Brain microvascular endothelial cell (primary cell): ENCODE measurements at places on chromosomes 3 and 15.
A peak's percentile ranks its signal among the peaks of the same experiment; 100 is the strongest.

DNA sequence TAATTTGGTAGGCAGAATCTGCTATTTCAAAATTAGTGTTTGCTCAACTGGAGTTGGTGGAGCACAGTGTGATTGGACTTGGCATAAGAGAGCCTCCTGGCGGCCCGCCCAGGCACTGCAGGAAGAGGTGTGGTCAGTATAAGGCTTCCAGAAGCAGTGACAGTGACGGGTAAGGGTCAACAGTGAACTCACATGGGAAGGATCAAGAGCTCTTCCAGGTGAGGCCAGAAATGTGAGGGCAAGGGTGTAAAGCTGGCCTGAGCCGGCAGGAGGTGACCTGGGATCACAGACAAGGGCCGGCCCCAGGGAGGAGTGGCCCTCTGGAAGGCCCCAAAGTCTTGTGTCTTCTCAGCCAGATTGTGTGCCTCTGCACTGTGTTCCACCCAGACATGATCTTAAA is 93.2 kb upstream of the RNF7 start:
- peak; percentile 63 for DNase-seq

GRCh38 chr3:64988188-64988587 is 300.4 kb upstream of the ADAMTS9 start:
- DNase-seq: no peak

GRCh38 chr15:25849157-25849921 is 13.8 kb downstream of the ATP10A start:
- peak; percentile 61 for DNase-seq

- no peak for DNase-seq
These were observed 36.9 kb upstream of the KPNA4 start for GRCh38 chr3:160602259-160602658.

DNA sequence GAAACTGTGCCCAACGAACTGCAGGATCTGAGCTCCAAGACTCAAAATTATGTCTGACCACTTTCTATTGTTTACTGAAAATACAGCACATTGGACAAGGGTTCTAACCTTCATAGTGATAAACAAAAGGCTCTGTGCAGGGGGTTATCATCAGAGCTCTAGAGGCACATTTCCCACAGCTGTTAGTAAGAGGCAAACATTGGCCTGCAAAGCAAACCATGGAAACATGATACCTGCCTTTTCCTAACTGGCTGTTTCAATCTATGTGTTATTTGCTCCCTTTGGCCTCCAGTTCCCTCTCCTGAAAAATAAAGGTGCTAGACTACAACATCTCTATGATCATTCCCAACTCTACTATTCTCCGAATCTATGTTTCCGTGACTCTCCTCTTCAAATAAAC is 159.7 kb upstream of the ARHGEF26 start:
- no peak for DNase-seq

GRCh38 chr3:127097481-127097880 is 95.5 kb upstream of the PRR23E start:
- DNase-seq: no peak

- no peak for DNase-seq
These were observed 50.6 kb downstream of the HEG1 start for GRCh38 chr3:125005222-125005621.

DNA sequence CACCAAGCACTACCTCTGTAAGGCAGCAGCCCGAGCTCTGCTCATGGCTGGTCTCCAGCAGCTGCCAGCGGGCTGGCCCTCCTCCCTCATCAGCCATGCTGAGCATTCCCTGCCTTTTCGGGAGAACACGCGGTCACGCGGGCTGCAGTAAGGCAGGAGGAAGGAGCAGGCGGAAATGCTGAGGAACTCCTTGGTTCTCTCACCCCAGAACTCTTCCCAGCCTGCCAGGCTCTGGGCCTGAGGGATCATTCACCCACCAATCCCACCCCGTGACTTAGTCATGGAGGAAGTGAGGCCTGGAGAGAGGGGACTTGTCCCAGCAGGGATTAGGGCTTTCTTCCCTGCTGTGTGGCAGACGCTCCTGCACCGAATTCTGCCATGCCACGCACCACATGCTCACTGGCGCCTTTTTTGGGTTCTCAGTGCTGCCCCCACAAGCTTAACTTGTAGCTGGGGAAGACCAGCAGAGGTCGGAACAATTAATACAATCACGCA is 42.9 kb upstream of the RPL32 start:
- no peak for DNase-seq

DNA sequence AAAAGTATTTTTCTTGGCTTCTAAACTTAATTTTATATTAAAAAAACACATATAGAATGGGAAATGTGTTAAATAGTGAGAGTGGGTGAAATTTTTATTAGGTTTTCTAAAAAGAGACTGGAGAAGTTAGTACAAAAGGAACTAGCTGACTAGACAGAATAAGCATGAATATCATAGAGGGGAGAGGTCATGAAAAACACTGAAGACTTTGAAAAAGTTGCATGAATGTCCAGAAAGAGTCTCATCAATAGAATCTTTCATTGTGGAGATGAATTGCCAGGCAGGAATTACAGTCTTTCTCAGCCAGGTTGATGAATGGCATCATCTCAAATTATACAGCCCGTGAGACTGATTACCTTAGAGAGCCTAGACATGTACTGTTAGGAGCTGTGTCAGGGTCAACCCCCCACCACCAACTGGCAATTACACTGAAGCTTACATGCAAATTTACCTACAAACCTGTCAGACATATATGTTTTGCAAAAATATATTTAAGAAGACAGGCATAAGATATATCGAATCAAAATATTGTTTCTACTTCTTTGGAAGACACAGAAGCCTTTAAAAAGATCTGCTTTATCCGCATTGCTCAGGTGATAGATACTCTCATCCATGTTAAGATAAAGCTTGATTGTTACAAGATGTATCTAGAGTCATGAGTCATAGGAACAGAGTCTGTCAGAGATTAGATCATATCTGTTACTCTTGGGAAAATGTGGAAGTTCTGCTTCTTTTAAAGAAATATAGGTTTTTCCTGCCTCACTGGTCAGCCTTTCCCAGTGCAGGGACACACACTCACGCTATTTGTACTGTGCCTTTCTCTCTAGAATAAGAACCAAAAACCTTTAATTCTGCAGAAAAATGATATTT is 34.8 kb upstream of the PFN2 start:
- peak; percentile 27 for DNase-seq

DNA sequence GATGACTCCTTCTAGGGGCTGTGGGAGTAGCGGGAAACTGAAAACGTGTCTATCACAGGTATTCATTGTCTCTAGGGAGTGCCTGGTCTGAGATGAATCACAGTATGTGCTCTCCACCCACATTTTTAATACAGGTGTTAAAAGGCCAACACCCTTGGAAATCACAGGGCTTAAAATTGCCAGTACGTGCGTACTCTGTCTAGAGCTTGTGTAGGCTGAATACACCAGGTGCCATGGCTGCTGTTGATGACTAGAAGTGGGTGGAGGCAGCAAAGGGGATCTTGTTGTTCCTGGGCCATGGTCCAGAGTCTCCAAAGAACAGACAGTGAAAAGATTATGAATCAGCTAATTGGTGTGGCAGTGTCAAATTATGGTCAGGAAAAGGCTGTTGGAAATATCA is 35.1 kb upstream of the P3H2 start:
- no peak for DNase-seq

- no peak for DNase-seq
These were observed 8.0 kb downstream of the CALML4 start for GRCh38 chr15:68197170-68197492.

DNA sequence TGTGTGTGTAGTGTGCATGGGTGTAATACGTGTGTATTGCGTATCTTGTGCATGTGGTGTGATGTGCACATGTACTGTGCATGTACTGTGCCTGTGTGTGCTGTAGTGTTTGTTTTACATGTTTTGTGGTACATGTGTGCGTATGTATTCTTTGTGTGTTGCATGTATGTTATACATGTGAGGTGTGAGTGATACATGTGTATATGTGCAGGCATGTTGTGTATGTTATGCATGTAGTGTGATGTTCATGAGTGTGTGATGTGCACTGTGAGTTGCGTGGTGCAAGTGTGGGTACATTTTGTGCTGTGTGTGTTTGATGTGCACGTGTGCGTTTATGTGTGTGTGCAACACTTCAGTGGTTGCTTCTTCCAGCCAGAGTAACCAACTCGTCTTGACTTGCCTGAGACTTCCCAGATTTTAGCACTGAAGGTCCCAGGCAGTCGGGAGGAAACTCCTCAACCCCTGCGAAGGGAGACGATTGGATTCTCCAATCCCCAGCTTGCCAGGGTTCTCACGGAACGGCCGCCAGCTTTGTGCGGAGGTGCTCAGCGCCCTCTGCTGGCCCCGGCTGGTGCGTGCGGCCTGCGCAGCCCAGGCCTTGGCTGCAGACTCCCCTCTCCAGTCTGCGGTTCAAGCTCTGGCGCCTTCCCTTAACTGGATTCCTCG is 3.6 kb downstream of the GALNT15 start:
- peak; percentile 82 for DNase-seq

DNA sequence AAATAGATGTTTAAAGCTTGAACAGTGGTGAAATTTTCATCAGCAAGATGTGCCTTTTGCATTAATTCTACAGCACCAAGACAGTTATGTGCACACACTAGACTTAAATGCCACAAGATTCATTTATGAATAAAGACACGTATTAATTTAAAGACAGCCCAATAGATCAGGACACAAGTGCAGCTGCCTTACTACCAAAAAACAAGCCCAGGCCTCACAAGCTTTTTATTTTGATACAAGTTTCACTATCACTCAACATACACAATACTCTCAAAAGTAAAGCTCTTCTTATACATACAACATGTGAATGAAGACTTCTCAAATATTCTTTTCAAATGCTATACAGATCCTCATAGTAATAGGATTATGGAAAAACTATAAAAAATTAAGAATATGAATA is 2.4 kb downstream of the ACAP2 start:
- no peak for DNase-seq

DNA sequence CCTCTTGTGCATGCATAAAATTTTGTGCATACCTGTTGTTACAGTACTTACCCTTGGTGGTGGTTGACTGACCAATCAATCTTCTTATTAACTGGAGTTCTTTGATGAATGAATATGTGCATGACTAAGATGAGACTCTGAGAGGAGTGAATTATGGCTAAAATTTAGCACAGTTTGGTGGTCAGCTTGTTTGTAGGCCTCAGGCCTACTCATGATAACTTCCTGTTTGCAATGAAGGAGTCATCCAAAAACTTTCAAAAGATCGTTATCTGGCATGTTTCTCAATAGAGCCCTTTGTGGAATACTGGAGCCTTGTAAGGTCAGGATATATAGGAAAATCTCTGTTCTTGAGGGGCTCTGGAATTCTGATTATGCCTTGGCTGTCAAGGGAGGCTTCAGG is 66.5 kb downstream of the LEKR1 start:
- DNase-seq: no peak

GRCh38 chr3:55483196-55484095 is 3.7 kb downstream of the WNT5A start:
- no peak for DNase-seq

GRCh38 chr15:83559310-83559966 is 94.5 kb upstream of the ADAMTSL3 start:
- peak; percentile 58 for DNase-seq
